ENCODE measurements at places on chromosomes 7 and 10.

DNA sequence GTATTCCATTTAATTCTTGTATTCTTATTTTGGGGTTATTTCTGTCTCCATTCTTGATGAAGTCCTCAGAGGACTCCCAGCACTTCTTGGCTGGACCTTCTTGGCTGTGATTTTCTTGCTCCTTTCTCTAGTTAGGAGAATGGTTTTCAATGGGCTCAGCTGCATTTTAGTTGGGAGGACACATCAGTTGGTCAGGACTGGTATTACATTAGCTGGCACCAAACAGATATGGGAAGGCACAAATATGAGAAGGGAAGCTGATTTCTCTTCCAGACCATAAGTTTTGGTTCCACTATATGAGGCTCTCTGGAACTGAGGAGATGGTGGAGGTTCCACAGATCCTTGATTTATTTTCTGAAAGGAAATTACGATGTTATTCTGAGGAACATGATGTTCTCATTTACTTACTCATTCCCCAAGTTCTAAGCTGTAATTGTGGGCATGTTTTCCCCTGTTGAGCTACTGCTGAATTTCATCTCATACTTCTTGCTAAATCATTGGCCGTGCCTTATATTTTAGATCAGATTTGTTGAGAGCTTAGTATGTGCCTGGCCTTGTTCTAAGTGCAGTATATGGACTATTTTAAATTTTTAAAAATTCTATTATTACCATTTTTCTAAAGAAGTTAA lies 261.0 kb downstream of the THSD7A start:
- DNase-seq, result no peak

GRCh38 chr10:971150-971542 lies 17.1 kb upstream of the GTPBP4 start:
- DNase-seq, result no peak

DNA sequence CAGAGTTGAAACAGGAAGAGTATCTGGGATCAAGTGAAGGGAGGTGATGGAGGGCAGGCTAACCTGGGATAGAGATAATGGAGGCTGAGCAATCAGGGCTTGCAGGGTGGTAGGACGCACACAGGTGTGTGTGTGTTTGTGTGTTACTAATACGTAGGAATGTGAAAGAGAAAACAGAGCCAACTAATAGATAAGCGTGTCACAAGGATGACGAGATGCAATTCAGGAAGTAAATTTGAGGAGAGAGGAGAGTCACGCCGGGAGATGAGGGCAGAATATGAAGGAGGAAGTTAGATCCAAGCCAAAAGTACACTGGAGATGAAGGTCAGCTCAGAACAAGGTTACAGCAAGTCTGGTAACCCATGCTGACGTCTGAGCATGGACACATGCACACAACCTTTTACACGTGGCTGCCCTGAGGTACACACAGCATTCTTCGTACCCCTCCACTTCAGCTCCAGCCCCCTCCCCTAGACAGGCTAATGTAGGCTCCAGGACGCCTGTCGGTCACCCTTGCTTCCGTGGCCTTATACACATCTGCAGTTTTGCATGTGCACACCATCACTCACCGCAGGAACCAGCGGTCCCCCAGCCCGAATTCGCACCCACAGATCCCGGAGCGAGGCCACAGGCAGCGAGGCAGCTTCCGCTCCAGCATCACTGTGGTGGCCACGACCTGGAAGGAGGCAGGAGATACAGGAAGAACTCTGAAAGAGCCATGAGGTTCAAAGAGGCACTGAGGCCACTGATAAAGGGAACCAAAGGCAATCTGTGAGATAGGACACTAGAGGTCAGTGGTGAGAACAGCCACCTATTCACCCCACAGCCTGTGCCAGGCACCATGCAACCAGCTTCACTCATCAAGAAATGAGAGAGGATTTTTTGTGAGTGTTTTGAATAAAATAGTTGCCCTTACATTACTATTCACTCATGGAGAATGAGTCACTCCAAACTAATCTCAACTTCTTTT lies 23.7 kb upstream of the TRPV6 start:
- no peak for DNase-seq

DNA sequence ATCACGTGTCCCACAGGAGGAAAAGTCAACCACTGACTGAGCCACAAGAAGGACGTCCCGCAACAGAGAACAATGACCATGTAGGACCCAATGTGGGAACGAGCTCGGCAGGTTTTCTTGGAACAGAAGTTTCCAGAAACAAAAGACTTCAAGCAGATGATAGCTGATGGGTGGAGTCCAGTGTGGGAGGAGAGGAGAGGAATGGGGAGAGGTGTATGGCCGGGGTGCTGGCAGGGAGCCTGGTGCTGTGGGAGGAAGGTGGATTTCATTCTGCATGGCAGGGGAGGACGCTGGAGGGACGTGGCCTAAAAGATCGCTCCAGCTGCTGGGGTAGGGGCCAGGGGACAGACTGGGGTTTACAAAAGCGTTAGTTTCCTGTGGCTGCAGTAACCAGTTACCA lies 48.5 kb upstream of the LMTK2 start:
- DNase-seq, result no peak
